NCI-H774 (cell line): ENCODE measurements at places on chromosomes 2 and 18.

DNA sequence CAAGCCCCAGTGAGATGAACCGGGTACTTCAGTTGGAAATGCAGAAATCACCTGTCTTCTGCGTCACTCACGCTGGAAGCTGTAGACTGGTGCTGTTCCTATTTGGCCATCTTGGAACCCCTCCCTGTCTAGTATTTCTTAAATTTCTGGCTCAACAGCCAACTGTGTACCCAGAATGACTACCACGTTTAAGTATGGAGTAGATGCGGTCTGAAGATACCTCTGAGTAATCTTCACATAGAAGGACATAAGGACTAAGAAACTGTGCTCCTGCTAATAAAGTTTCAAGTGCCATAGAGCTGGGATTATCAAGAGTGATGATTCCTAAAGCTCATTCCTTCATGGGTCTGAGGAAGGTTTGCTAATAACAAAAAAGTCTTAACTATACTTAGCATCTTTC lies 20.4 kb downstream of the TRAK2 start:
- DNase-seq: no peak

GRCh38 chr2:217863883-217864282 lies 138.9 kb downstream of the TNS1 start:
- no peak for DNase-seq

- no peak for DNase-seq
Measured at GRCh38 chr18:8793445-8794155, 88.2 kb downstream of the MTCL1 start.

DNA sequence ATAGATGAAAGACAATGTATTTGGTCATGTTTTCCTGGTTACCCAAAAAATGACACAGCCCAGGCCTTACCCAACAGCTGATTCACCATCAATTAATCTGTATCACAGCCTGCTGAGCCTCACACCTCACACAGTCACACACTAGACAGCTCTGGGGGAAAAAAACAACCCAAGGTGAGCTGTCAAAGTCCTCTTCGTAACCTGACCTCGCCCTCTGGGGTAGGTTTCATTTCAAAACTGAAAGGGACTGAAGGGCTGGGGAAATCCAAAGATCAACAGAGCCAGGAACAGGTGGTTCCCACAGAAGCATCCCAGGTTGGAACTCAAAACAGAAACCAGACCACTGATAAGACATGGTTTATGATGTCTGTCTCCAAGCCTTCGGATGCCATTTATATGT lies 18.2 kb upstream of the PCBP1 start:
- no peak for DNase-seq

DNA sequence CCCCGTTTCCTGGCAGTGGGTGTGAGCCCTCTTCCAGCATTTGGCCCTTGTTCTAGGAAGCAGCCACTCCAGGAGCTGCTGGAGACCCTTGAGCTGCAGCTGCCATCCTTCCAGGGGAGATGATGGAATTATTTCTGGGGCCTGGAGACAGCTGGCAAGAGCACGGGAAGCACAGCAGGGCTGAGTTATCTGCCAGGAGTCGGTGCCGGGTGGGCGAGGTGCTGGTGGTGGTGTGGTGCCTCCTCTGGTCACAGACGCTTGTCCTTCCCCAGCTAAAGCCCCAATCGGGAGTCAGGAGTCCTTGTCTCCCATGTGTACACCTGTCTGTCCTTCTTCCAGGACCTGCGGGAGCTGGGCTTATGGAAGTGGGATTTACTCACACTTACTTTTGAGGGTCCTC lies 36.0 kb downstream of the DPYSL5 start:
- no peak for DNase-seq

GRCh38 chr18:73408469-73408868 lies 540.7 kb upstream of the NETO1 start:
- DNase-seq: no peak

- DNase-seq: no peak
Measured at GRCh38 chr2:165348441-165348840, 109.2 kb downstream of the SCN2A start.

DNA sequence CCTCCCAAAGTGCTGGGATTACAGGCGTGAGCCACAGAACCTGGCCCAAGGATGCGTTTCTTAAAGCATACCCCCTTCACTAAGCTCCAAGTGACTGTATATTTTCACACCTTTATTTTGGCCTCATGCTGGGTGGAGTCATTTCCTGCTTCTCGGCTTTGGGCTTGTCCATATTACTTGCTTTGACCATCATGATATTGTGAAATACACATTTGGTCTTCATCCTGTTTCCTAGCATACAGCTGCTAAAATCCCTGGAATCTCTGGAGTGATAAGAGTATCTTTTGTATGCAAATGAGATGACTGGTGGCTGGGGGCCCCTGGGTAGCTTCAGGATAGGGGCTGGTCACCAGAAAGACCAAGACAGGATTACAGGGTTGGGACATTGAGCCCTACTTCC lies 17.6 kb upstream of the COLEC12 start:
- DNase-seq: no peak

GRCh38 chr2:241314226-241315092 lies 1.0 kb downstream of the HDLBP start:
- DNase-seq: no peak

GRCh38 chr2:224983712-224984554 lies 58.3 kb downstream of the DOCK10 start:
- no peak for DNase-seq

DNA sequence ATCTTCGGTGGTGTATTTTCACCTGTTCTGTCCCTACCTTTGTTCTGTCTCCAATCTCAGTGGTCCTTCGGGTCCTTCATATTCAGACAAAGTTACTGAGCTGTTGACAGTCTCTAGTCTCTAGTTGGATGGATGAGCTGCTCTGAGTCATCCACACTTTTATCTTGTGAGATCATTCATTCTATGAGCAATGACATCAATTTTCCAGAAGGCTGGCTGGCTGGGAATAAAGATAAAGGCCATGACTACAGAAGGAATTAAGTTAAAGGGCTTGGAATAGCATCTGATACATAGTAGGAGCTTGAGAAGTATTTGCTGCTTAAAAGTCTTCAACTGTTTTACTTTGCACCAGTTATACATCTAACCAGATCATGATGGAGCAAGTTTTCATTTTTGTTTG lies 43.1 kb upstream of the SLC39A10 start:
- no peak for DNase-seq

DNA sequence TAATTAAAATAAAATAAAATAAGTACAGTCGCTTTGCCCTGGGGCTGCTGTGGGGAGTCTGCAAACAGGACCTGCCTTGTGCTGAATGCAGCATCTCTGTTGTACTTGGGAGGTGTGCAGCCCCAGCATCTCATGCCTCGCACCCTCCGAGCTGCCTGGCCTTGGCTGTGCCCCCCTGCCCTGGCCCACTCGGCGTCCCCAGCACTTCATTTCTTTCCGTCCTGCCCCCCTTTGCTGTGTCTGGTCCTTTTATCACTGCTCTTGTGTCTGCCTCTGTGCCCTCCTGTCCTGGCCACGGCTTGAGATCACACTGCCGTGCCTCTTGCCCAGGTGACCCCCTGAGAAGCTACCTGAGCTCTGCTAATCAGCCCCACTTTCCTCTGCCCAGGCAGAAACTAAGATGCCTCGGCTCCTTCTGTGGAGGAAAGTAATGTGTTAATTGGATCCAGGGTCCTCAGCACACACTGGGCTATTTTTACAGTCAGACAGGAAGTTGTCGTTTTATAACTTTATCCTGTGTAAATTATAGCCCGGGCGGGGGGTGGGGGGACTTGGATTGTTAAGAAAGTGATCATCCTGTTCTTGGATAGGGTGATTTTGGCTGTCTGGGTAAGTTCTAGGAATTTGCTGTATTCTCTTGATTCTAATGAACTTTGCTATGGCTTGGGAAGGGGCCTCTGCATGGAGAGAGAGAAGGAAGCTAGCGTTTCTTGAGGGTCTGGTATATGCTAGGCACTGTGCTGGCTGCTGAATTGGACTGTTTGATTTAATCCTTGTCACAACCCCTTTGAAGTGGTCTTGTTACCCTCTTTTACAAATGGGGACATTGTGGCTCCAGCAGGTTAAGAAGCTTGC lies 69.4 kb downstream of the AGAP1 start:
- no peak for DNase-seq

DNA sequence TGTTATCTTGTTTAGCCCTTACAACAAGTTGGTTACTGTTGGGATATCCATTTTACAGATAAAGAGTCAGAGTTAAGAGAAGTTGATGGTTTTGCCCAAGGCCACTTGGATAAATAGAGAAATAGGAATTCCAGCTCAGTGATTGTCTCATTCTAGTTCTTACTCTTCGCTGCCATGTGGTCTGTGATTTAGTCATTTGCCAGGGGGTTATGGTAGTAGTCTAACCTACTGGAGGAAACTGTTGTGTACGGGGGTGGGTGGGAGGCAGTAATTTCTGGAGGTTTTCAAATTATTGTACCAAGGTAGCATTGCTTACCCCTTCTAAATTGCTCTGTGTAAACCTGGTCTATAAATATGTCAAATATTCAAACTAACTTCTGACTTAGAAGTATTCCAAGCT lies 110.4 kb downstream of the MAP2 start:
- no peak for DNase-seq

GRCh38 chr2:219560037-219560892 lies 11.1 kb downstream of the OBSL1 start:
- DNase-seq: no peak

GRCh38 chr2:219038600-219038999 lies 2.7 kb downstream of the CFAP65 start:
- DNase-seq: no peak

- no peak for DNase-seq
Measured at GRCh38 chr2:45404807-45405297, 206.2 kb downstream of the SRBD1 start.

- DNase-seq: no peak
Measured at GRCh38 chr2:67719351-67719750, 322.2 kb downstream of the ETAA1 start.

- DNase-seq: no peak
Measured at GRCh38 chr2:236998758-236999157, 86.9 kb upstream of the COPS8 start.

GRCh38 chr2:216365518-216365917 lies 6.8 kb downstream of the MARCHF4 start:
- DNase-seq: no peak

DNA sequence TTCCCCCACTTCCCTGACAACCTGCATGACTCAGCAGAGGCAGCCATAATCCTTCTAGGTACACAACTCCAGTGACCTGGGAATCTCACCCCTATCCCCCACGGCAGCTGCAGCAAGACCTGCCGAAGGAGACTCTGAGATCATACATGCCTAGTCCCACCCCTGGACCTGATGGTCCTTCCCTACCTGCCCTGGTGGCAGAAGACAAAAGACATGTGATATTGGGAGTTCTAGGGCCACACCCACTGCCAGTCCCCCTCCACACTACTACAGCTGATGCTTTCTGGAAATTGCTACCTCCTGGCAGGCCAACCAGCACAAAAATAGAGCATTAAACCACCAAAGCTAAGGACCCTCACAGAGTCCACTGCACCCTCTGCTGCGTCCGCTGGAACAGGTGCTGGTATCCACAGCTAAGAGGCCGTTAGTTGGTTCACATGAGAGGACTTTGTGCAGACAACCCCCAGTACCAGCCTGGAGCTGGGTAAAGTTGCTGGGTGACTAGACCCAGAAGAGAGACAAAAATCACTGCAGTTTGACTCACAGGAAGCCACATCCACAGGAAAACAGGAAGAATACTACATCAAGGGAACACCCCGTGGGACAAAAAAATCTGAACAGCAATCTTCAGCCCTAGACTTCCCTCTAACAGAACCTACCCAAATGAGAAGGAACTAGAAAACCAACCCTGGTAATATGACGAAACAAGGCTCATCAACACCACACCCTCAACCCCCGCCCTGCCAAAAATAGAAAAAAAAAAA lies 12.5 kb downstream of the MARCO start:
- DNase-seq: no peak

DNA sequence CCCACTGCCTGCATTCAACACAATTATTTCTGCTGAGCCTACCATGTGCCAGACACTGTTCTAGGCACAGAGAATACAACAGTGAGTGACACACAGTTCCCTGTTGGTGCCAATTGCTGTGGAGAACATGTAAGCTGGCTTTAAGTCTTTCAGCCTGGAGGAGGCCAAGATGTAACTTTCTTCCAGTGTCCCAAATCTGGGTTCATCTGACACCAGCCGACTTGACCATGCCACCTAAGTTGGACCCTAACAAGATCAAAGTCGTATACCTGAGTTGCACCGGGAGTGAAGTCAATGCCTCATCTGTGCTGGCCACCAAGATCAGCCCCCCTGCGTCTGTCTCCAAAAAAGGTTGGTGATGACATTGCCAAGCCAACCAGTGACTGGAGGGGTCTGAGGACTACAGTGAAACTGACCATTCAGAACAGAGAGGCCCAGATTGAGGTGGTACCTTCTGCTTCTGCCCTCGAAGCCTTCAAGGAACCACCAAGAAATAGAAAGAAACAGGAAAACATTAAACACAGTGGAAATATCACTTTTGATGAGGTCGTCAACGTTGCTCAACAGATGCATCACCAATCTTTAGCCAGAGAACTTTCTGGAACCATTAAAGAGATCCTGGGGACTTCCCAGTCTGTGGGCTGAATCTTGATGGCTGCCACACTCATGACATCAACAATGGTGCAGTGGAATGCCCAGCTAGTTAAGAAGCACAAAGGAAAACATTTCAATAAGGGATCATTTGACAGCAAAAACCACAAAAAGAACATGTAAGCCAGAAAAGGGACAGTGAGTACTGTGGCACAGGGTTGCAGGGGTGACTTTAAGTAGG lies 6.3 kb downstream of the TRABD2A start:
- no peak for DNase-seq

DNA sequence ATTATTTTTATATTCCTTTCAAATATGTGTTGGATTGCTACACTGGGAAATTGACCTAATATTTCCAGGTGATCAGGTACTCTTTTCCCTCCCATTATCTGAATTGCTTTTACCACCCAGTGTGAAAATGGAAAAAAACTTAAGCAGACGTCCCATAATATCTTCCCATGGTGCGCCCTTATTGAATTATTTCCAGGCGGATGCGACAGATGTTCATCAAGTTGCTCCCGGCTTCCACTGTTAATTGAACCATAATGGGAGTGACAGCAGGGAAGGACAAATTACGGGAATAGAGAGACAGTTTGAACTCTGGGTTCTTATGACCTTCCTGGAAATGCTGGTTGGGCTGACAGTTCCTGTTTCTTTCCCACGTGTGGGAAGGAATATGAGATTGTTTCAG lies 93.3 kb downstream of the THSD7B start:
- no peak for DNase-seq

GRCh38 chr2:17960925-17961324 lies 82.5 kb downstream of the KCNS3 start:
- no peak for DNase-seq

GRCh38 chr2:231662811-231663457 lies 45.4 kb upstream of the PTMA start:
- DNase-seq: no peak

DNA sequence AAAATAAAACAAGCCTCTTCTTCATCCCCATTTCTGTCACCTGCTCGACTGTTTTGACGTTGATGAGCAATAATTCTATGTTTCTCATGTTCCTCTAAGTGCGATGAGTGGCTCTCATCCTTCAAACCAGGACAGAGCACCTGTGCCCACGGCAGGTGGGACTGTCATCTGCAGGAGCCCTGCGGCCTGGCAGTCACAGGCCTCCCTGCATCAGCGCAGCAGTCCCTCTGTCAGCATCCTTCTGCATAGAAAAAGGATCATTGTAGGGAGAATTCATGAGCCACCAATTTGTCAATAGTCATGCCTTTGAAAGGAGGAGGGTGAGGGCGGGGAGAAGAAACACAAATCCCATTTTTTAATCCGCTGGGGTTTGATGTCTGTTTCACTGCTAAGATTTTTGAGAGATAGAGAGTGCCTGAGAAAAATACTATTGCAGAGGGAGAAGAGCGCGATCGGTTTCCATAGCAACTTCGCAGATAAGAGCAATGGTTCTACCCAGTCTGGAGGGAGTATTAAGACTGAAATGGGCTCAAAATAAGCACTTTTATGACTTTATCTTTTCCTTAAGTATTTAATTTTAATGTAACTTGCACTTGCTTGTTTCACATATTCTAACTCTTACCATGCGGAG lies 234.3 kb upstream of the NCKAP5 start:
- DNase-seq: no peak
